Right ventricle myocardium superior (tissue), 1 donor: ENCODE measurements at places on chromosomes 4 and X. TPM values are rescaled to one million over a fixed set of nuclear protein-coding genes. Genes with fewer than 3 reads are reported as not detected.

GRCh38 chr4:174764105-174764729 lies 64.8 kb downstream of the GLRA3 start:
- no peak for DNase-seq

DNA sequence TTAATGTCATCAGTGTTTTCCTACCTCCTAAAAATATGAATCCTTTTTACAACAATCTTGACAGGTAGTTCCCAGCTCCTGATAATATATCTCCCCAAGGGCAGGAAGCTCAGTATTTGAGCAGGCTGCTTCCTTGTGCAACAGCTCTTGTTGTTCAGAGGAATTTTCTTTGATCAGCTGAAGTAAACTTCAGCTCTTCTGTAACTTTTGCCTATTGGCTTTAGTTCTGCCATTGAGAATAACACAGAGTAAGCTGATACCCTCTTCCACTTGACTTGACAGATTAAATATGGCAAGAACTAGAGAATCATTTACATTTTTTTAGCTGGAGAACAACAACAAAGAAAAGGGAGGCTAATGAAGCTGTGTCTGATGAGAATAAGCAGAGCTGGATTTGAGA lies 75.2 kb downstream of the LUZP4 start:
- DNase-seq: no peak

Gene CHST7
- 14.2 TPM for total RNA-seq

Gene TLR10
- not detected for total RNA-seq

Gene MMRN1
- 2.3 TPM for total RNA-seq

Gene COPS4
- total RNA-seq: 47.4 TPM

- no peak for DNase-seq
These were observed 2.3 kb upstream of the SLBP start for GRCh38 chr4:1714303-1715001.

Gene NEIL3
- not detected for total RNA-seq

- DNase-seq: no peak
These were observed 1.6 kb downstream of the TBX22 start for GRCh38 chrX:80016182-80016581.

Gene TTC29
- total RNA-seq: not detected

GRCh38 chr4:159698336-159698735 lies 595.5 kb downstream of the RAPGEF2 start:
- no peak for DNase-seq

DNA sequence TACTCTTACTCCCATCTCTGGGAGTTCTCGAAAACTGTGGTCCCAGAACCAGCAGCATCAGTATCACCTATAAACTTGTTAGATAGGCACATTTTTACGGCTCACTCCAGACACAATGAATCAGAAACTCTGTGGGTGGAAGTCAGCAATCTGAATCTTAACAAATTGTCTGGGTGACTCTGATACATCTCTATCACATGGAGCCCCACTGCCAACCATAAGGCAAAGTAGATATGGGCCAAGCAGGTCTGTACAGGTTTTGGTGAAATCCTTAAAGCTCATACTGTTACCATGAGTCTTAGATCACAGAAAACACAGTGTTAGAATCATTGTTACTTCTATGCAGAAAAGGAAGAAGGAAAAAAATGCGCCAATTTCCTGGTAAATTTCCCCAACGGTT lies 122.5 kb upstream of the HCCS start:
- no peak for DNase-seq

DNA sequence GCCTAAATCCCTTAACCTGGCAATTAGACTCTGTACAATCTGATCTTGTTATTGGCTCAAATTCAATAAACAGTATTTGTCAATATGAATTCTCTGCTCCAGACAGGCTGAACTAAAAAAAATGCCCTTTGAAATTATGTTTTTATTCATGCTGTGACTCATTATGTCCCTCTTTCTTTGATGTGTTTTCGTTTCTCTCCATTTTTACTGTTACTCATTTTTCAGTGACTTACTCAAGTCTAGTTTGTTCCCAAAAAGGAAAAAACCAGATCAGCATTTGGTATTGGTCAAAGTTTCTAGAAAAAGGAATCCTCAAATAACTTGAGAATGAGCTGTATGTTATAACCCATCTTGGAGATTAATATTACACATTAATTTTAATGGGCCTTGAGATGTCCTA lies 40.4 kb downstream of the UNC5C start:
- no peak for DNase-seq

DNA sequence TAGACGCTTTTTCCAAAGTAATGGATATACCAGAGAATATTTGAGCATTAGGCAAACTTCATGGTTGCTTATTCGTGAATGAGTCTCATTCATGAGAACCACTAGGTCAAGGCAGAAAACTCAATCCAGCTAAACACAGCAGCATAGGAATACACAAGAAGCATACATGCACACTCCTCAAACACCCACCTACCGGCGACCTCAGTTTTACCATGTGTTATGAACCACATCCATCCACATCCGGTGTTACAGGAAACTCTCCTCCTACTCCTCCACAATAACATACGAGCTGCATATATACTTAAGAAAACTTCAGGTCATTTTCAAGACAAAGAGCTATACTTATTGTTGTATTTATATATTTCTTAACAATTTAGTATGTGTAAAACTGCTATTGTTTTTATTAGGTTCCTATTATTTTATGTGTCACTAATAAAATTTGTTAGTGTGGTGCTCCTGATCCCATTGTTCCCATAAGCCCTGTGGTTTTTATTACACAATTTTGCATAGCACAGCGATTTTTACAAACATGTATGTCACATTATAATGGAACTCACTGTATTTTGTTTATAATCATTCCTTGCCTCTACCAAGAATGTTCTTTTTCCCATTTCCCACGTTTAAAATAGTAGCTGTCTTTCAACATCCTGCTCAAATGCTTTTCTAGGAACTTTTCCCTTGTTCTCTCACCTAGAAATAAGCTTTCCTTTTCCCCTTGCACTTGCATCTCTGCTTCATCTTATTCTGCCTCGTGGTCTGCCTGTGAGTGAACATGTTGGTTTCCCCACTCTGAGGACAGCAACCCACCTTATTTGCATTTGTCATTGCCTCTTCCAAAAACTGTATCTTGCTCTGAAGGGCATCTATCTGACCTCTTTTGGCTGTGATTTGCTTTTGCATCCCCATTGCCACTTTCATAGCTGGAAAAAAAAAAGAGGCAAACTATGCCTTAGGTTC lies 48.3 kb downstream of the STBD1 start:
- DNase-seq: no peak

Gene UGT2A1
- not detected for total RNA-seq

GRCh38 chrX:48971249-48972219 lies at the start of gene KCND1:
Gene KCND1, minus strand, starts transcription at chrX:48971844. Its CDS starts 1,573 bp downstream, at chrX:48970271.
- DNase-seq: peak; percentile 57

Gene DGKK
- total RNA-seq: not detected

GRCh38 chrX:132631579-132632232 lies 142.9 kb upstream of the MBNL3 start:
- DNase-seq: no peak
